ENCODE measurements at places on chromosomes 4 and X.

DNA sequence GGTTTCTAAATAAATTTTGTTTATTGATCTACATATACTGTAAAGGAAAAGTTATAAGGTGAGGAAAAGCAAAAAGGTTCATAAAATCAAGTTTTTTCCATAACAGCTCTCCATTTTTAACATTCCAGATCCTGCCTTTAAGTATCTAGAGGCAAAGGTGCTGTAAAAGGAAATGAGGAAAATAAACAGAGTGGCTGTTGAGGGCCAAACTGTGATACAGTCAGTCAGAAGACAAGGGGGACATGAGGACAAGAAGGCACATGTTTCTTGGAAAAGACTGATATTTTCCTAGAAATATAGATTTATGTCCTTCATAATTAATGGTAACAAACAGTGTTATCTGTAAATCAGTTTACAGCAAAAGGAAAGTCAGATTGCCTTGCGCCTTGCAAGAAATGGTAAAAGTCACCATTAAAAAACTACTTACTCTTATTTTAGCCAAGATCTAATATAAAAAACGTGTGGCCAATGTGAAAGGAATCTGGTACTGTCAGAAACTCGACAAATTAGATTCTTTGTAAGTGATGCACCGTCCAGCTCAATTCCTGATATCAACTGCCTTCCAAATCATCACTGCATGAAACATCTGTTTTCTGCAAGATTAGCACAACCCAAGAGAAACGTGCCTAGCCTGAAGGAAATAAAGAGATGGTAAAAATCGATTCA lies 34.0 kb upstream of the VEGFD start:
- no peak for DNase-seq

- no peak for DNase-seq
Observed at GRCh38 chrX:139026406-139026805, 314.9 kb upstream of the FGF13 start.

- no peak for DNase-seq
Observed at GRCh38 chr4:175273995-175274753, 356.0 kb downstream of the ADAM29 start.

DNA sequence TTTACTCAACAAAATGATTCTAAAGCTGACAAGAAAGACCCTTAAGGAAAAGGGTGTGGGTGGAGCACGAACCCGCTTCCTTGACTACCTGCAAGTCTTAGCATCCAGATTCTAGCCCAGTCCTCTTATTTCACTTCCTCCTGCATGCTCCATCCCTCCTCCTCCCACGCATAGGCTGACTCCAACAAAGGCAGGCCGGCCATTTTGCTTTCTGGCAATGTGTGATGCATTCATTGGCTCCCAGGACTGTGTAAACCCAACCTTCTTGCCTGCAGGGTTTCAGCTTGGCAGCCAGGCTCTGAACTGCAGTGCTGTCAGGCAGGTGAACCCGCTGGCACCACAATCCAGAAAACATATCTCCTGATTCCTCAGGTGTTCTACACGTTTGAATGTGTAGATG lies 39.3 kb downstream of the RTL9 start:
- DNase-seq = no peak

- no peak for DNase-seq
Observed at GRCh38 chr4:133910165-133910564, 291.4 kb downstream of the PABPC4L start.

DNA sequence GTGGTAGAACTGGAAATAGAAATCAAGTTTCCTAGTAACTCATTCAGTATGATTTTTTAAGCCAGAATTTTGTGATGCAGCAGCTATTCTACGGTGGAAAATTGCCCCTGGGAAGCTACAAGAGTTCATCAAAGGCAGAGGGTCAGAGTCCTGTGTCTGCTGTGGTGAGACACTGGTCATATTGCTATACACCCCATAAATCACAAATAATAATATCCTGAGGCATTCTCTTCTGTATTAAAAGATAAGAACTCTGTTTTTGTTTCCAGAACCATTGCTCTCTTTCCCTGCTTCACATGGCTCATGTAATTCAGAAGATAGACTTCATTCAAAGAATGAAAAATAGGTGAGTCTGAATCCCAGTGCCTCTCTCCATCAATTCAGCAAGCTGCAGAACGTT lies 188.8 kb upstream of the NOCT start:
- no peak for DNase-seq

GRCh38 chrX:44308869-44309268 lies 34.6 kb downstream of the EFHC2 start:
- no peak for DNase-seq

DNA sequence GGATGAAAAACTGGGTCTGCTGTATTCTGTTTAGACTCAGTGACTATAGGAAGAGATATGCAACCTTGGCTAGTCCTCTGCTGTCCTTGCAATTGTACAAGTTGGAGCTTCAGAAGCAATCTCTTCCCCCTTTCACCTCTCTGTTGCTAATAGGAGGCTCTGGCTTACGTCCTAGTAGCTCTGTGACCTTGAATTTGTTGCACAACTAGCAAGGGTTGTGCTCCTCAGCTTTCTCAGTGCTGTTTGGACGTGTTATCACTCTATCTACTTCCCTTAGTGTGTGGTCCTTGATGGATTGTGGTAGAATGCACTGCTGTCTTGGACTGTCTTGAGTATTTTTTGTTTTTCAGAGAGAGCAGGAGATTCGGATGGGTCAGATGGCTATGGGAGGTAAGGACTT lies 3.4 kb upstream of the ITGB1BP2 start:
- no peak for DNase-seq

DNA sequence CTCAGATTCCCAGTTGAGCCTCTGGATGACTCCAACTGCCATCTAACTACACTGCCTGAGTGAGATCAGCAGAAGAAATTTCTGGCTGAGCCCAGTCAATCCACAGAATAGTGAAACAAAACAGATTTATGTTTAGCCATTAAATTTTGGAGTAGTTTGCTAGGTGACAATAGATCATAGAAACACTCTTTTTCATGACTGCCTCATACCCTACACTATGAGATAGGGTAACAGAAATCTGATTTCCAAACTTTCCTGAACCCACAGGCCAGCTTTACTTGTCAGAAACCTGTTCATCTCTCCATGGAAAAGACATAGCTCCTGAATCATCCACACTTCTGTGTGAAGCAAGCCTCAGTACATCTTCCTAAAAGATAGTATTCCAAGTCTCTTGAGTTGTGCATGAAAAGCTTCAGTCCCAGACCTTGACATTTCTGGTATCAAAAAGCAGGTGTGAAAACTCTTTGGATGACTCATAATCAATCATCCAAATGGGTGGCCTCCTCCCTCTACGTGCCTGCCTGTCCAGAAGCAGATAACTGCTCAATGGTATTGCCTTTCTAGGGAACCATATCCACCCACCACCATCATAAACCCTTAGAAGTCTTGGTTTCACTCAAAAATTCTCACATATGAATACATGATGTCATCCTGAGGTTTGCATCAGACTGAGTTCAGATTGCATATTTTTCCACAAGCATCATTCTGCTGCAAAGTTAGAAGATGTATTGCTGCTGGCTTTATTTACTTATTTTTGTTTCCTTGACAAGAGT lies 47.5 kb upstream of the RAP2C start:
- DNase-seq = no peak

GRCh38 chrX:12236156-12236555 lies 97.9 kb downstream of the FRMPD4 start:
- no peak for DNase-seq

DNA sequence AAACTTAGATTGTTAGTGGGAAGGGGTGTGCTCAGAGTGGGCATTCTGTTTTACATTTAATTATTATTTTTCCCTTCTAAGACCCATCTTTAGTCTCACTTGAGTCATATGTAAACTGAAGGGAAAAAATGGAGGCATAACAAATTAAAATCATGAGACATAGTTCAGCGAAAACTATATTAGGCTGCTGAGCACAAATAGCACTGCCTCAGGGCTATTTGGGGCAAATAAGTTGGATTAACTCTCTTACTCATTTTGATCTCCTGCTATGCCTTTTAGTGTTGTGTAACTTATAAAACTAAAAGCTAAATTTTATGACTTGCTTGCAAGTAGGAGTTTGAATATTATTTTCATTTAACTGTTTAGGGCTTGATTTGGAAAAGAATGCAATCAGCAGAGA lies 1329.2 kb upstream of the PCDH7 start:
- DNase-seq = no peak

GRCh38 chr4:108081256-108081655 lies 87.5 kb downstream of the LEF1 start:
- DNase-seq = no peak

GRCh38 chr4:177107288-177107921 lies 202.3 kb upstream of the NEIL3 start:
- no peak for DNase-seq

GRCh38 chrX:150226223-150226965 lies 136.7 kb upstream of the MAMLD1 start:
- DNase-seq = no peak

GRCh38 chr4:85187106-85187505 lies 220.6 kb upstream of the WDFY3 start:
- DNase-seq = no peak

- DNase-seq = no peak
Observed at GRCh38 chr4:6262847-6263487, 6.7 kb upstream of the WFS1 start.

- DNase-seq = no peak
Observed at GRCh38 chr4:31160146-31160545, 440.0 kb downstream of the PCDH7 start.

DNA sequence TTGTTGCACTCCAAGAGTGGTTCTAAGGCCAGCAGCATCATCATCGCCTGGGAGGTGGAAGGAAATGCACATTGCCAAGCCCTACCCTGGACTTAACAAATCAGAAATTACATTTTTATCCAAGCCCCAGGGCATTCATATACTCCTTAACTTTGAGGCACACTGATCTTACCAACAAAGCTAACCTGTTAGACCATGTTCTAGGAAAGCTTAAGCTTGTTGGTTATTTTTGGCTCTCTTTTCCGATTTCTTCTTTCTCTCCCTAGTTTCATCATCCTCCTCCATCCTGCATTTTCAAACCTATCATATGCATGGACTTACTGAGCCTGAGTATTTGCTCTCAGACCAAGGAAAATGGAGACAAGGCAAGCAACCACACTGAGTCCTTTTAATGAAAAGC lies 133.4 kb downstream of the OPHN1 start:
- no peak for DNase-seq

DNA sequence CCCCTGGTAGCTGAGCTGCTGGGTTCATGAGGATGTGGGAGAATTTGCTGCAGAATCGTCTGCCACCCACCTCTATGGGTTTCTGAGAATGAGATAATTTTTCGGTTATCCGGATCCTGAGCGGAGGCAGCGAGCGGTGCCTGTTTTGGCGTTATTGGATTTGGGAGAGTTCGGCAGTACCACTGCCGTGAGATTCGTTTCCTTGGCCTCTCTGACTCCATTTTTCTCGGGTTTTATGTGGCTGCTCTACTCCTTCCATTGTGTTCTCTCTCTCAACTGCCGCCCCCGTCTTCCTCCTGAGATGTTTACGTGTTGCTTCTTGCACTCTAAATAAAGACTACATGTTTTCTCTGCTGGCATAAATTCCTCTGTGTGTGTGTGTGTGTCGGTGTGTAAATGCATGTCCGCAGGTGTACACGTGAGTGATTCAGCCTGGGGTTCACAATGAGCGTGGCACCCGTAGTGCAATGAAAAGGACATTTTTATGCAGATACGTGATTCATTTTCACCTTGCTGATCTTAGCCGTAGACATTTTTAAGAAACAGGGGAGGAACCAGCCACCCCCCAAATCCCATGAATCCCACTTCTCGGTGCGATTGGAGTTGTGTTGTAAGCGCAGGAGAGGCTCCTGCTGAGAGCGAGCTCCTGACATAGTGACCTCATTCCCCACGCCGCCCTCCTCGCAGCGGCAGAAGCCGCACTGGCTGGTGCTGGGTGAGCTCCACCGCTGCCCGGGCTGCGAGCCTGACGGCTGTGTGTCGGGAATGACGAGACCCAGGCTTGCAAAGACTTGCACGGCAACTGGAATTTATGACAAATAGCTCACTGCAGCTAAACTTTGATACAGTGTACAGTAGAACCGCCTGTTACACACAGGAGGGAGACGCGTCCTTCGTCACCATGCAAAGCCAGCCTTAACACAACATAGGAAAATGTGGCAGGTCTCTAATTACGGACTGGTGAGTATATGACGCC lies 82.2 kb downstream of the STOX2 start:
- DNase-seq = peak; percentile 15

GRCh38 chr4:155822572-155822971 lies 43.5 kb downstream of the ASIC5 start:
- no peak for DNase-seq

GRCh38 chrX:41332408-41333002 lies 1.5 kb upstream of the DDX3X start:
- DNase-seq = no peak

DNA sequence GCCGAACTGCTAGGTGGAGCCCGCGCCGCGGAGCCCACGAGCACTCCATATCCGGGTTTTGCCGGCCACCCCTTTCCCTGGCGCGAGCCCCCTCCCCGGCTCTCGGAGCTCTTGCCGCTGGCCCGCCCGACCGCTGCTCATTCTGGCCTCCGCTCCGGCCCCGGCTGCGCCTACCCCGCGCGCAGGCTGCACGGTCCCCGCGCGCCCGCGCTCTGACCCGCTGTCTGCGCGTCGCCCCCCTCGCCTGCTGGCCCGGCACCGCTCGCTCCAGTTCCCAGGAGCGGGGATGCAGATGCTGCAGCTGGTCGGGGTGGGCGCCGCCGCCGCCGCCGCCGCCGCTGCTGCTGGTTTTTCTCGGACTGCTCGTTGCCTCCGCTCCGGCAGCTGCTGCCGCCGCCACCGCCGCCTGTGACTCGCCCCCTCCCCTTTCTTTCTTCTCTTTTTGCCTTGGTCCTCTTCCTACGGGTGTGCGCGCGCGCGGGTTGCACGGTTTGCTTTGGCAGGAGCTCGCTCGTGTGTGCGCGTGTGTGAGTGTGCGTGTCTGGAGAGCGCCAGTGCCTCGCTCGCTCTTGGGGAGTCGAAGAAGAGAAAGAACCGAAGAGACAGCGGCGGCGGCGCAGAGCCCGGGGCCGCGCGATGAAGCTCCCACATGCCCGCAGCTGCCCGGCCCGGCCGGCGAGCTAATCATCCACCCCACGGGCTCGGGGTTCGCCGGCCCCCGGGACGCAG lies at the start of gene ADGRL3:
Gene ADGRL3, plus strand, starts transcription at position 140 of the 729 bp plus-strand sequence.
- peak; percentile 15 for DNase-seq

DNA sequence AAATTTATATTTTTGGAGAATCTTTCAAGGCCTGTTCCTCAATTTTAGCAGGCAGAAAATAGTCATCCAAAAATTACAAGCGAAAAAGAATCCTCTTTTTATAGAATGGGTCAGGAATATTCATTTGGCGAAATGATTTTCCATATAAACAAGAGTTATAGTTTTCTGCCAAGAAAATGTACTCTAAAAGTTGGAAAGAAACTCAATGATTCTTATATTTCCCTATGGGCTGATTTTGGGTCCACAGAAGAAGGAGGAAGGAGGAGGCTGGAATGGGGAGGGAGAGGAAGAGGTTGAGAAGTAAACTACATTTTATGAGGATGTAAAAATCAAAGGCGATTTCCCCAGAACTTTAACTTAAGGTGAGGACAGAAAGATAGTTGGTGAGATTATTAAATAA lies 159.3 kb downstream of the DCAF12L1 start:
- no peak for DNase-seq

DNA sequence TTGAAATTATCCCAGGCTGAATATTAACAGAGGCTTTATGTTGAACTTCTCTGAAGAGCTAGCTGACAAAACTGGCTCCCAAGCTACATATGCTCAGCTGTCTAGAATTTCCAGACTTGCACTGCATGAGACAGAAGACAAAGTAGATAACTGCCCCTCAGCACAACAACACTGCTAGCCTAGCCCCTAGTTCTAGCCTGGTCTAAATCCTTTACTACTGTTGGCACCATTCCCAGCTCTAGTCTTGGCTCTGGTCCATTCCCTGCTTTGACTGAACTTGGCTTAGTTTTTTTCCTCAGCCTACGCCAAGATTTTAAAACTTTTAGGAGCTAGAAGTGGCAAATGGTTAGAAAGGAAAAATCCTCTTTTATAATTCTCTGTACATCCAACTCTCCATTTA lies 7.6 kb upstream of the OPHN1 start:
- DNase-seq = no peak

Measured in HuH-7.5 (cell line).